ENCODE measurements at places on chromosomes 3 and 15.

DNA sequence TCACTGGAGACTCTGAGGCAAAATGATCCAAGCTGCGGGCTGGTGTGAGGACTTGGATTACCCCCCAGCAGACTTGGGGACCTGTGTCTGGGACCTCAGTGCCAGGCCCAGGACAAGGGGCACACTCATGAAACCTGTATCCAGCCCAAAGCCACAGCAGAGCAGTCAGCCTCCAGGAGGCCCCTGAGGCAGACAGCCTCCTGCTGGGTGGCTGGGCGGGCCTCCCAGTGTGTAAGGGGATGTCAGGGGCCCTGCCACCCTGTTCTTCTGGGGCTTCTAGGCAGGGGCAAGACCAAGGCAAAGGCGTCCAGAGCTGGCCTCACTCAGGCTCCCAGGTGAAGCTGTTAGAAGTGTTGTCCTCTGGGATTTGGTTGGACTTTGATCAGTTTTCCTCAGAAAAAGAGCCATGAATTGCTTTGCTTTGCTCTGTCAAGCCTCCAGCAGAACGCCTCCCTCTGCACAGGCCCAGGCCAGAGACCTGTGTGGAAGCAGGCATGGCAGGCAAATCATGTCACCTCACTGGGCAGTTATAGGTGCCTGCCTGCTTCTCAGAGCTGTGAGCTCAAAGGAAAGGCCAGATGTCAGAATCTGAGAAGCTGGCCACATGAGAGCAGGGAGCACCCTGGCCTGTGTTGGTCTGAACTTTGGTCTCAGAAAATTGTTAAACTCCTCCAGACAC lies 77.4 kb downstream of the SMAD6 start:
- DNase-seq: no peak

DNA sequence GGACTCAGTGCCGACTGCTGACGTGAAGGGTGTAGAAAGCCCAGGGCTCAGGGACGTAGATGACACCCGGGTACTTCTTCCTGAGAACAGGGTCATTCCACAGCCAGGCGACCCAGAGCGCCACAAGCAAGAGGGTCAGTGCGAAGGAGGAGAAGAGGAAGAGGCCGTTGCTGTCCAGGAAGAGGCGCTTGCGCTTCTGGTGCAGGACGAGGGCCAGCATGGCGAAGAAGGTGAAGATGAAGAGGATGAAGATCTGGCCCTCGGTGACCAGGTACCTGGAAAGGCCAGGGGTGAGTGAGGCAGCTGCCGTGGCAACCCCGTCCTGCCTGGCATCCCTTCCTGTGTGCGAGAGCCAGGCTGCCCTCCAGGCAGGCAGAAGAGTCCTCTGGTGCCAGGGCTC lies 3.0 kb upstream of the CALML4 start:
- no peak for DNase-seq

DNA sequence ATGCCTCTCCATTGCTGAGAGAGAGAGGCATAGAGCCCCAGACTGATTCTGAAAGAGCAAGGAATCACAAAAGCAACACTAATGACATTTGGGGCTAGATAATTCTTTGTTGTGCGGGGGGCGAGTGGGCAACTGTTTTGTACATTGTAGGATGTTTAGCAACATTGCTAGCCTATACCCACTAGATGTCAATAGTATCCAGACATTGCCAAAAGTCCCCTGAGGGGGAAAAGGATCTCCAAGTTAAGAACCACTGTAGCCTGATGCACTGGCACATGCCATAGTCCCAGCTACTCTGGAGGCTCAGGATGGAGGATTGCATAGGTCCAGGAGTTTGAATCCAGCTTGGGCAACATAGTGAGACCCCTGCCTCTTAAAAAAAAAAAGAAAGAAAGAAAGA lies 22.8 kb upstream of the GOLM2 start:
- DNase-seq: no peak

DNA sequence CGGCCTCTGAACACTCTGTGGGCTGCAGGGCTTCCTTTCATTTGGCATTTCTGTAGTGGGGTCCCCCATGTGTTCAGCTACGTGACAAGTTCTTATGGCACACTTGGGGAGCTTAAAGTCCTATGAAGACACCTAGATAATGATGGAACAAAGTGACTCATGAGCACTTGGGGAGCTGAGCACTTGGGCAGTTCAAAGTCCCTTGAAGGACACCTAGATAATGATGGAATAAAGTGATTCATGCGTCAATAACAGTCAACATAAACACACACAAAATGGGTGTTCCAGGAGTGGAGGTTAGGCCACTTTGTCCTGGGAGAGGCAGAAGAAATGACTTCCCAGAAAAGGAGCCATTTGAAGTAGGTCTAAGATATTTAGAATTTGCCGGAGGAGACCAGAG lies 66.6 kb downstream of the LDHAL6B start:
- no peak for DNase-seq
